ENCODE measurements at places on chromosomes 6 and 20.

DNA sequence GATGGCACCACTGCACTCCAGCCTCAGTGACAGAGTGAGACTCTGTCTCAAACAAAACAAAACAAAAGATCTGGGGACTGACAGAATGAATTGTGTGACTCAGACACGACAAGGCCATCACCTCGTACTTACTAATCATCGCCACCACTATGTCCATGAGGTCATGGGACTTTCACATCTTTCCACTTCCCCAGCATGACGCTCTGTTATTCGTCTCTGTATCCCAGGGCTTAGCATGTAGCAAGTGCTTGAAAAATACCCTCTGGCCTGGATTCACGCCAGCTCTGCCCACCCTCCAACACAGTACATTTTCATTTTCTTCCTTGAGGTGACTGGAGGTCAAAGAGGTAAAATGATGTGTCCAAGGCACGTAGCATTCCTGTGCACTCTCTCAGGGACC lies 27.8 kb downstream of the FGD2 start:
- no peak for DNase-seq

- no peak for DNase-seq
Measured at GRCh38 chr20:35700625-35701148, 1.5 kb downstream of the ROMO1 start.

DNA sequence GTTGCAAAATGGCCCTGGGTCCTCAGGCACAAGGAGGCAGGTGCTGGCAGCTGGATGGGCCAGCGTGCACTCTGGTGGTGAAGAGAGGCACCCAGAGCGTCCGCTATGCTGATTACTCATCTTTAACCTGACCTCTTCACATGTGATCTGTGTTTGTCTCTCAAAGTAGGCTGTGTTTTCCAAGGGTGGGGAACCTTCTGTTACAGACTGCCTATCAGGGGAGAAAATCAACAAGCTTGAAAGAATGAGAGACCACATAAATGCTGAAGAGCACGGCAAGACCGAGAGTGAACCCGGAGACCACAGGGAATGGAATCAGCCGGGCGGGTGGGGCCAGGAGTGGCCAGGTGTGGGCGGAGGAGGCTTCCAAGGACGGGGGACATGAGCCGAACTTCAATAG lies 16.2 kb downstream of the BNIP5 start:
- peak; percentile 63 for DNase-seq

GRCh38 chr20:1072258-1072657 lies 46.1 kb upstream of the PSMF1 start:
- no peak for DNase-seq

GRCh38 chr6:116373940-116374339 lies 3.2 kb downstream of the DSE start:
- DNase-seq, result no peak

- no peak for DNase-seq
Measured at GRCh38 chr6:89702349-89702748, 63.8 kb upstream of the LYRM2 start.

DNA sequence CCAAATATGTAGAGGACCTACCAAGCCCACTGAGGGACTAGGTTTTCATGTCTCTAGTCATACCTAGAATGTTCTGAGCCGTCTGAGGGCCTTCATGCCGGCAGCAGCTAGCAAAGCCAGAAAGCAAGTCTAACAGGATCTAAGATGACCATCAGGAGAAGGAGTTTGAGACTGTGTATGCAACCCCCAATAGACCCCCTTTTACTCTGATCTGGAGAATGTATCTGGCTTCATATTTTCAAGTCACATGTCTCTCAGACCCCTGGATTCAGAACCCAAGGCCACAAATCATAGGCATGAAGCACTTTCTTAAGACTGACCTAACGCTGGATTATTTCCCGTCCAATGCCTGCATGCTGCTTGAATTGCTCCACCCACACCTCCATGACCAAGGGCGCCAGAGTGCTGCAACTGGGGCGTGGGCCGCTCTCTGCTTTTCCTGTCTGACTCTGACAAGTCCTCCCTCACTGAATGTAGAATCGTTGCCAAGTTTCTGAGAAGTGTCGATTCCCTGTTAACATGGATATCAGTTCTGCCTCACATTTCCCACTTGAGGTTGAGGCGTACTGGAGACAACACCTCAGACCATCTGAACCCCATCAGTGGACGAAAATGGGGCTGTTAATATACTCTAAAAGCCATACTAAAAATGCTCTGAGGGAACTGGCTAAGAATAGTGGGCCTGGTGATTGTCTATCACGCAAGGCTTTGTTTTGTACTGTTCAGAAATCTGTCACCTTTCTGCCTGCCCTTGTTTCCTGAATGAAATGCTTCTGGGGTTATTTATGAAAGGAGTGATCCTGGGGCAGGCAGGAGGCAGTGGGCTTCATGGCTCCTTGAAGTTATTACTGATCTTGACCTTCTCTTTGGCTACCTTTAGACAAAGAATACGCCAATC lies 23.9 kb upstream of the ASXL1 start:
- no peak for DNase-seq

GRCh38 chr6:96610019-96610418 lies 47.1 kb downstream of the FHL5 start:
- no peak for DNase-seq

DNA sequence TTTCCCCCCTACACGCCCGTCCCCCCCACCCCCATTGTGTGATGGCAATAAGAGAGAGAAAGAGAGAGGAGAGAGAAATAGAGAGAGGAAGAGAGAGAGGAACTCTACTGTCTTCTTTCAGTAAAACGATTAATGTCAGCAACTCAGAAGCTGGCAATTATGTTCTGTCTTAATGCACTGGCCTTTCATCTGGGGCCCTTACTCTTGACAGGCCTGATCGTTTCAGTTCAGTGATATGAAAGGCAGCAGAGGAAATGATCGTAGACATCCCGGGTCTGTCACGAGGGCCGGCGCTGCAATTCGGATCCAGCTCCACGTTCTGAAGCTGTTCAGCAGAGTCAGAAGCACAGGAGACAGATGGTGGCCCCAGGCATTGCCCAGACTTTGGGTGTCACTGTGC lies 308.9 kb downstream of the ZNF217 start:
- DNase-seq, result no peak

DNA sequence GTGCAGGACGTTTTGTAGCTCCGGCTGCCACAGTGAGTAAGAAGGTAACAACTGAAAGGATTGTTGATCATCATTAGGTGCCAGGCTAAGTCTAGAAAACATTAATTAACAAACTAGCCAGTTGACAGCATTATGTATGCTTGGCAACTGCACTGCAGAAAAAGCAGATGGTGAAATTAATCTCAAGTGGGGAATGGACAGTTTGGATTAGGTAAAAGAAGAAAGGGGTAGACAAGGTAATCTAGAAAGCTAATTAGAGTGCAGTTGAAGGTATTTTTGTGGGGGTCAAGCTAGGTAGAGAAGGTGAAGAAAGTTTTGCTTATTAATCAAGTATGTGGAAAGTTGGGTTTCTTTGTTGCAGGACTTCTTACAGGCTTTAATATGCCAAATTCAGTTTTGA lies 69.7 kb upstream of the HINT3 start:
- DNase-seq, result no peak

- DNase-seq, result peak; percentile 13
Measured at GRCh38 chr6:157946865-157947532, 34.7 kb upstream of the SYNJ2 start.

GRCh38 chr6:6845603-6846002 lies 257.1 kb downstream of the LY86 start:
- DNase-seq, result no peak

GRCh38 chr20:62120990-62121775 lies 1.1 kb upstream of the LSM14B start:
- DNase-seq, result peak; percentile 94

DNA sequence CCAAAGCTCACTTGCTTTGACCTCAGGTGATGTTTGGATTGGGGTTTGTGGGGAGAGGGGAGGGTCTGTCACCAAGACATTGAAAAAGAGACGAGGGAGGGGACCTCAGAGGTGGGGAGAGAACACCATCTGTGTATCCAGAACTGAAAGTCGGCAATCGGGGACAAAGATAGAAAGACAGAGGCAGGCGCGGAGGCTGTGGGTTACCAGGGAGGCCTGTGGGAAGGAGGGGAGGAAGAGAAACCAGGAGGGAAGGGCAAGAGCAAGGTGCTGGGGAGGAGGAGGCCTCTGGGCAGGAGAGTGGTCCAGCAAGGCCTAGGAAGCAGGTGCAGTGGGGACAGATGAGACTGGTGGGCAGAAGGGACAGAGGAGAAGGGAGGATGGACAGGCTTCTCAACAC lies 211.2 kb downstream of the CDC5L start:
- DNase-seq, result no peak

- peak; percentile 67 for DNase-seq
Measured at GRCh38 chr20:49914310-49915117, 815 bp downstream of the SPATA2 start.

- peak; percentile 59 for DNase-seq
Measured at GRCh38 chr6:55636406-55637102, 57.6 kb upstream of the HMGCLL1 start.

DNA sequence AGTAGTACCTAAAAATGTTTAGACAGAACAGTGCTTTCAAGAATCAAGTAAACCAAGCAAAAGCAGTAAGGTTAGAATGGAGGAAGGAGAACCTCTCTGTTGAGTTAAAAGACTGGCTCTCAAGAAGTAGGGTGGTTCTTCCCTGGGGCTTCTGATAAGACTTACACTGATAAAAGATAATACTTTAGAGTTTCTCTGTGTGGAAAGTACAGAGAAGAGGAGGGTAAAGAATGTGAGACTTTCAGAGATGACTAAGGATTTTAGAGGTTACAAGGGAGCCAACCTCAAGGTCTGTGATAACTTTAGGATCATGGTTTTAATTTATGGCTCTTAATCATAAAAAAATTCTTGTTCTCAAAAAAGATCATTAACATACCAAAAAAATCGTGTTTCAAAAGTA lies 30.9 kb upstream of the ALDH8A1 start:
- no peak for DNase-seq

DNA sequence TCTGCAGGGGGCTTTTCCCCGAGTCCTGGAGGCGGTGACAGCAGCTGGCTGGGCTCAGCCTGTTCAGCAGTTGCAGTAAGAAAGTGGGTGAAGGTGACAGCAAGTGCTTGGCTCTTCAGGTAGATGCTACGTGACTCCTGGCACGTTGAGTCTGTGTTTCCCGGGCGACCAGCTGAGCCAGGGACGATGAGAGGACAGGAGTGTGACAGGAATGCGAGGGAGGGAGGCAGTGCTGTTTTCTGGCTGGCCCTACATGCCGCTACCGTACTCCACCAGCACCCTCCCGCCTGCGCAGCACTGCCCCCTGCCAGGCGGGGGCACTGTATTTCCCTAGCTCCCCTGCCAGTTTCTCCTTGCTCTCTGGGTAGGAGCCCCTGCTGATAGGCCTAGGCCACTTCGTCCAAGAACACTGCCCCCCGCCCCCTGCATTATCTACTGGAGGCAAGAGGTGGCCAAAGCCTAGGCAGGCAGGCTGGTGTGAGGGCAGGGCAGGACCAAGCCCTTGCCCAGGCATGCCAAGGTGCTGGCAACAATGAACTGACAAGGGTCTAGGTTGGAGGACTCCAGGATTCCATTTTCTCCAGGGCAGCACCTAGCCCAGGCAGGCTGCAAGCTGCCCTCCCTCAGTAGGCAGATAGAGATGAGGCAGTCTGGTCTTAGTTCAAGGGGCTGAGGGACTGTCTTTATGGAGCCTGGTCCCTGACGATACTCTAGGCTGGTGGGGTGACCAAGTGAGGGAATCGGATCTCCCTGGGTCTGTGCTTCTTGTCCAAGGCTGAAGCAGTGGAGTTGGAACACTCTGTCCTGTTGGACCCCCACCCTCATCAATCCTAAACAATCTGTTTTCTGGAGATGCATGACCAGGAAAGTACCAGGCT lies 19.2 kb downstream of the MRPS18A start:
- peak; percentile 91 for DNase-seq

GRCh38 chr6:138923561-138923960 lies 64.5 kb downstream of the REPS1 start:
- DNase-seq, result no peak

DNA sequence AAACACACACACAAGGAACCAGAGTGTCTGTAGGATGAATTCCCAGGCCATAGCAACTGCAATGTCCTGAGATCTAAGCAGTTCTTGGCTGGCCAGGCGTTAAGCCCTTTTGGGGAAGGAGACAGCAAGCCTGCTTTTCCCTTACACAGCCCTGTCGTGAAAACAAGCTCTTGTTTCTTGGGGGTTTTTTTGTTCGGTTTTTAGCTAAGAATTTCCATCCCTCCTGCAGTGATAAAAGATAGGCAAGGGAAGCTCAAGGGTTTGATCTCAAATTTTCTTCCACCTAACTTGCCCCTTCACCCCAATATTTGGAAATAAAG lies 1.5 kb downstream of the TNFRSF21 start:
- peak; percentile 12 for DNase-seq

- DNase-seq, result peak; percentile 89
Measured at GRCh38 chr6:144675231-144675861, 390.2 kb downstream of the UTRN start.

DNA sequence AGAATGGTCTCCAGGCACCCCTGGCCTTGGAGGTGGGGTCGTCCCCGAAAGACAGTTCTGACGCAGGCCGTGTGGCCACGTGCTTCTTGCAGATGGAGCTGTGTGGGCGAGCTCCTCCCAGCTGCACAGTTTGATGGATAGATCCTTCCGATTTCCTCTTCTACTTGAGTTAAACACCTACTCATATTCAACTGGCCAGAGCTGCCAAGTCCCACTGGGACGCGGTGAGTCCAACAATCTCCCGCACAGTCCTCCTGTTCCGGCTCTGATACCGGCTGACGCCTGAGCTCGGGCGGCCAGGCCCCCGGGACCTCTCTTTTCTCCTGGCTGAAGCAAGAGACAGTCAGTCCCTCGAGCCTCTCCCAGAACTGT lies 57.9 kb upstream of the DACT2 start:
- DNase-seq, result no peak

- no peak for DNase-seq
Measured at GRCh38 chr6:25024821-25025220, 89.1 kb upstream of the RIPOR2 start.

- peak; percentile 94 for DNase-seq
Measured at GRCh38 chr6:32154514-32155161, 697 bp downstream of the PPT2 start.

DNA sequence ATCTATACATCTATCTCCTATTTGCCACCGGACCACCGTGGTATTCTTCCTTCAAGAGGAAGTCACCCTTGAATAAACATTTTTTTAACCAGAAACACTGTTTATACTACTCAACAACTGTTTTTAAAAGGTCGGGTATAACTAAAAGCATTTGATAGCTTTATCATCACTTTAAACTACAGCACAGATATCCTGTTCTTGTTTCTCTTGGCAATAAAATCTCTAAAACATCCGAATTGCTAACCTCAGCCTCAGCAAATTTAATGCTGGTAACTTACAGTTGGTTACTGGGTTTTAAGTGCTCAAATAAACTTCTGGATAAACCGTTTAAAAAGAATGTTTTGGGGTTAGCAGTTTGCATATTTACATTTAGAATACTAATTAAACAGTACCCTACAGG lies 20.4 kb downstream of the ZUP1 start:
- no peak for DNase-seq

- DNase-seq, result peak; percentile 56
Measured at GRCh38 chr20:25470045-25470444, 62.6 kb downstream of the GINS1 start.

DNA sequence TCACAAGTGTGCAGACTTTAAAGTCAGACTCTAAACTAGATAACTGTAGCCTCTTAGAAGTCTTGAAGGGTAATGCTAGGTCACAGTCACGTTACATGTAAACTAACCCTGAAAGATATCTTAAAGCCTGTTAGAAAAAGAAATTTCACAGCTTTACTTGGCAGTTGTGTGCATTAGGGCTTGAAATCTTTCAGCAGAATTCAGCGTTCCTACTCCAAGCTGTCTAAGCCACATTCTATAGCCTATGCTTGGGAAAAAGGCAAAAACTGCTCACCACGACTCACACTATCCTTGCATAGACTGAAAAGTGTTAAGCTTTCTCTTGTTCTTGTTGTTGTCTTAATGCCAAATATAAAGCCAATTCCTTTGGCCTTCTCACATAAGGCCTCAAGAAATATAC lies 338.0 kb upstream of the SASH1 start:
- no peak for DNase-seq
